ENCODE measurements at places on chromosomes 16 and 17.

DNA sequence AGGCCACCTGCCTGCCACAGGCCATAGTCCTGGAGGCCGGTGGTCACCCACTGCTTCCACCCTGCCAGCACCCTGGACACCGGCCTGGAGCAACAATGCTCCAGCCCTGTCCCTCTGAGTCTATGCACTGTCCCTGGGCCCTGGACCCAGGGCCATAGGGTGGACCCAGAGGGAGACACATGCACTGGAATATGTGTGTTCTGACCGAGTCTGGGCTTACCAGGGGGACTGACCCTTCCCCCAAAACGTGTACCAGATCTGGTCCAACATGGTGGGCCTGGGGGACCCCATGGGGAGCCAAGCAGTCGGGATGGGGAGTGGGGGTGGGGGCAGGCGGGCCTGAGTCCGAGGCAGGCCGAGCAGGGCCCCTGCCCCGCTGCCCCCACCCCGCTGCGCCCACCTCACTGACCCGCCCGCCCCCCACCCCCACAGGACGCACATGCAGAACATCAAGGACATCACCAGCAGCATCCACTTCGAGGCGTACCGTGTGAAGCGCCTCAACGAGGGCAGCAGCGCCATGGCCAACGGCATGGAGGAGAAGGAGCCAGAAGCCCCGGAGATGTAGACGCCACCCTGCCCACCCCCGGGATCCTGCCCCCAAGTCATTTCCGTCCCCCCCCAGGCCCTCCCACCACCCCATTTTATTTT, 357.4 kb downstream of the SEC14L1 start:
- no peak for DNase-seq

DNA sequence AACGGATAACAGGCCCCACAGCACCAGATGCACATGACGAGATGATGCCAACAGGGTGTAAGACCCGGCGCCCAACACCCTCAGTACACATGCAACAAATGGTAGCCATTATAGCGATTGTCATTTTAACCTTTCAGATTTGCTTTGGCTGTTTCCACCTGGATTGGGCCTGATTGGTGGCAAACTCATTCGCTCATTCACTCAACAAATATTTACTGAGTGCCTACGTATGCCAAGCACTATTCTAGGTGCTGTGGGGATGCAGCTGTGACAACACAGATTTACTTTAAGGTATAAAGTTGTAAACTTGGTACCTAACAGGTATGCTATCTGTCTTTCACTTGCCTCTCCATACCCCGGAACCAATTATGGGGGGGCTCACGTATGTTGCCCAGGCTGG, 66.8 kb downstream of the SRCIN1 start:
- DNase-seq = no peak

GRCh38 chr16:79247386-79247785, 353.2 kb downstream of the MAF start:
- DNase-seq = no peak

- peak; percentile 67 for DNase-seq
These were observed 1.5 kb downstream of the HCFC1R1 start for GRCh38 chr16:3022208-3022683.

GRCh38 chr16:2839650-2840450, 9.7 kb downstream of the ZG16B start:
- DNase-seq = no peak

DNA sequence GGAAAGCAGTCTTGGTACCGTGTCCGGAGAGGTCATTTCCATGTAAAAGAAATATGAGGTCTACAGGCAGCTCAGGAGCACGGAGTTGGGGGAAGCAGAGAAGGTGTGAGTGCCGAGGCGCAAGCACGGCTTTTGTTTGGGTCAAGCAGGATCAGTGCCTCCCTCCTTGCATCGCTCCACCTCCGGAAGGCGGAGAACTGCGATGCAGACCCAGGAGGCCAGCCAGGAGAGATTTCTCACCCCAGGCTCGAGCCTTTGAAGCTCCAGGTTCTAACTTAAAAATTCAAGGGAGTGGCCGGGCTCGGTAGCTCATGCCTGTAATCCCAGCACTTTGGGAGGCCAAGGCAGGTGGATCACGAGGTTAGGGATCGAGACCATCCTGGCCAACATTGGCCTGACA, 25.0 kb downstream of the NAA60 start:
- DNase-seq = no peak

DNA sequence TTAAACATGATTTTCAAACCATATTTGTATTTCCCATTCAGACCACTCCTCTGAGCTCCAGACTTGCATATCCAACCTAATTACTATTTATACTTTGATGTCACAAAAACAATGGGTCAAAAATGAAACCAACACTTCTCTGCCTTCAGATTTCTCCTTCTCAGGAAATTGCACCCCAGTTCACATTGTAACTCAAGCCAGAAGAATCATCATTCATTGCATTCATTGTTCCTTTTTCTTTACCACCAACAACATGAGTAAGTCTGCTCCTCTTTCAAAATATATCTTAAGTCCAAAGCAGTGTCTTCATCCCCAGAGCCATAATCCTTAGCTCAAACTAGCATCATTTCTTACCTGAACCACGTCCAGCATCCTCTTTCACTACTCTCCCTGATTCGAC, 2.6 kb upstream of the AKAP1 start:
- no peak for DNase-seq

DNA sequence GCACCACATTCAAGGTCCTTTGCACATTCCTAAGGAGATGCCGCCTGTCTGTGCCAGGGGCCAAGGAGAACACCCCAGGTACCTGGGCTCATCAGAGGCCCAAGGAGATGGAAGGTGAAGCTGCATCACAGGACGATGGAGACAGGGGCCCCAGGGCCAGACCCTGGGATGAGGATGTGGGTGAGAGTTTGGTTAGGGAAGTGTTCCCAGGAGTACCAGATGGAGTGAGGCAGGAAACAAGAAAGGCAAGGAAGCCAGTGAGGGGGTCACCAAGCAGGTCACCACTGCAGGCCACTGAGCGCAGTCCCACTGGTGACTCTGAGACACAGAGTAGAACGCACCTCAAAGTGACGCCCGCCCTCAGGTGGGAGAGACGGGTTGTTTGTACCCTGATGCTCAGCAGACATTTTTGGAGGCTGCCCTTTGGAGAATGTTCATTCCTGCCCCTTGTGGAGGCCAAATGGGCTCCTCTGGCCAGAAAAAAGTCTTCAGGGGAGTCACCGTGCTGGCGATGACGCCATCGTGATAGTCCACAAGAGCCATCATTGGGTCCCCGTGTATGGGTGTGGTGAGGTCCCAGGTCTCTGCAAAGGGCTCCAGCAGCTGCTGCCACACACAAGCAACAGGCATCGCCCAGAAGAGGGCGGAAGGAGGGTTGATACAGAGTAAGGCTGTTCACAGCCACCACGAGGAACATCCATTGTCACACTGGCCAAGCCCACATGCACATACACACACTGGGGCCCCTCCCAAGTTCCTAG, 57.5 kb downstream of the BEAN1 start:
- DNase-seq = no peak

GRCh38 chr17:6548578-6549330, 7.6 kb downstream of the PITPNM3 start:
- no peak for DNase-seq

DNA sequence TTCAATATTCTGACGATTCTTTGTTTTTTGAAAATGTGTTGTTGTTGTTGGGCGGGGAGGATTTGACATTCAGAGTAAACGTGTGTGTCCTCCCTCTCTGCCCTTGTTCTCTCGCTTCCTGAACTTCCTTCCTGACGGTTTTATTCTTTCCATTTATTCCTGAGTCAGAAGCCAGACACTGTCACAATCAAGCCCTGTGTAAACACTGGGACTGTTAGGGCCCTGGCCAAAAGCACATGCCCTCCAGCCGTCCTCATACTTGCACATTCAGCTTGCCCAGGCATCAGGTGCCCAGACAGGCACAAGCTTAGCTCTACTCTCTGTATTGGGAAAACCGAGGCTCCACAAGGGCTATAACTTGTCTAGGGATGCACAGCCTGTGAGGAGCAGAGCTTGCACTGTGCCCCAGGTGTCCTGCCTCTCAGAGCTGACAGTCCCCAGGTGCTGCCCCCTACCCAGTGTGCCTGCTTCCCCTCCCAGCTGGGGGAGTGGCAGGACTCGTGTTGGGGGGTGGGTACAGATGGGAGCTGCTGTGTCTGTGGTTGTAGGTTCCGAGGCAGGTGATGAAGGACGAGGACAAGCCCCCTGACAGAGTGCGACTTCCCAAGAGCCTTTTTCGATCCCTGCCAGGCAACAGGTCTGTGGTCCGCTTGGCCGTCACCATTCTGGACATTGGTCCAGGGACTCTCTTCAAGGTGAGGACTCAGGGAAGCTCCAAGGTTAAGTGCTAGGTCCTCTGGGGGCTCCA, 9.7 kb downstream of the ADGRG3 start:
- no peak for DNase-seq

- DNase-seq = no peak
These were observed 17.6 kb upstream of the CD79B start for GRCh38 chr17:63949576-63950250.

DNA sequence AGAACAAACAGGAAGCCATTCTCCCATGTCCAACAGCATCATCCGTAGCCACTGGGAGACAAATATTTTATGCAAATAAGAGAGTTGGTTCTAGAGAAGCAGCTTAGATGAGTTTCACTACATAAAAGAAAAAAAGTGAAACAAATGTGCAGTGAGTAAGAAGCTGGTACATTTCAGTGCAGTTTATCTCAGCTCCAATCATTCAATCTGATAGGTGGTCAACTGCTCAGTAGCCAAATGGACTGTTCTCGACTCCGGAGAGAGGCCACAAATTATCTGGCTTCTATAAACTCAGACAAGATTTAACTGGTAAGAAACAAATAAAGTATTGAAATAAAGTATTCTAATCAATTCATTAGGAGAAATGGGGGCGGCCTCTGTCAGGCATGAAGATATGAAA, 68.3 kb downstream of the MAF start:
- DNase-seq = no peak

DNA sequence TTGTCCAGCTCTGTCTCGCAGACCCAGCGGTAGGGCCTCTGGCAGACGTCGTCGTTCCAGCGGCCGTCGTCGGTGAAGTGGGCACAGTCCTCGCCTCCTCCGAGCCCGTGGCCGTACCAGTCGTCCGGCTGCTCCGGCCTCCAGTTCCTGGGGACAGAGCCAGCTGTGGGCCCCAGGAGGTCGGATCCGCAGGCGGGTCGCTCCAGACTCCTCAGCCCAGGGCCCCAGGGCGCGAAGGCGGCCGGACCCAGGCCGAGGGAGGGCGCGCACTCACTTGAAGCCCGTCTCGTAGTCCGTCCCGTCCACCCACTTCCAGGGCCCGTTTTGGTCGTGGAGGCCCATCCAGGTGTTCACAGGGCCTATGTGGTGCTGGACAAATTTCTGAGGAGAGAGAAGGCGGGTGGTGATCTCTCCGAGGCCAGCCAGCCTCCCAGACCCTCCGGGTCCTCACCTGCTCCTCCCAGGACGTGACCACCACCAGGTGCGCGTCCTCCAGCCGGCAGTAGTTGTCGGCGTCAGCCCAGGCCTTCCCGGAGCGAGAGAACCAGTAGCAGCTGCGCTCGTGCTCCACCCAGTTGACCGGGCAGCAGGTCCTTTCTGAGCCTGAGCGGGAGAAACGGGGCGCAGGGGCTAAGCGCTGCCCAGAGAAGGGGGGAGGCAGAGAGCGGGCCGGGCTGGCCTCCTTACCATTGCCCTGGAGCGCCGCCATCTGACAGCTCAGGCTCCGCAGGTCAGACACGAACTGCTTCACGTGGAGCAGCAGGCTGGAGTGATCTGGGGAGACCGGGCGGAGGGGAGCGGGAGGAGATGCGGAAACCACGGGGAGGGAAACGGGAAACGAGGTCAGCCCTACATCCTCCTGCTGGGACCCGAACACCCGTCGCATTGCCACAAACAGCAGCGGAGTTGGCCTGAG, 5.2 kb downstream of the ASGR1 start:
- peak; percentile 57 for DNase-seq

GRCh38 chr16:79885320-79885719, 284.8 kb upstream of the MAF start:
- DNase-seq = no peak

Measured in CD4-positive, alpha-beta T cell treated with Interleukin-17A for 1 hour (primary cell).